GM23338 (cell line): ENCODE measurements at places on chromosomes 1 and 21. TPM values are rescaled to one million over a fixed set of nuclear protein-coding genes. Genes with fewer than 3 reads are reported as not detected.

The RAB13 gene
- polyA plus RNA-seq: 171 and 177 TPM in 2 replicates

The COA7 gene
- polyA plus RNA-seq: 16.9 and 19.7 TPM in 2 replicates

The NOTCH2NLA gene
- polyA plus RNA-seq: 3.6 and 5.1 TPM in 2 replicates

The RIMS3 gene
- 6.9 and 8.7 TPM in 2 replicates for polyA plus RNA-seq

The LCK gene
- 33.2 and 37.5 TPM in 2 replicates for polyA plus RNA-seq

The CFAP141 gene
- not detected in 2 replicates for polyA plus RNA-seq

The KCNE1 gene
- polyA plus RNA-seq: not detected in 2 replicates

The ZNF683 gene
- polyA plus RNA-seq: not detected in 2 replicates
